Muscle of arm (tissue), 14 donors: ENCODE measurements at places on chromosomes 2 and 18.
A peak's percentile ranks its signal among the peaks of the same experiment; 100 is the strongest.

DNA sequence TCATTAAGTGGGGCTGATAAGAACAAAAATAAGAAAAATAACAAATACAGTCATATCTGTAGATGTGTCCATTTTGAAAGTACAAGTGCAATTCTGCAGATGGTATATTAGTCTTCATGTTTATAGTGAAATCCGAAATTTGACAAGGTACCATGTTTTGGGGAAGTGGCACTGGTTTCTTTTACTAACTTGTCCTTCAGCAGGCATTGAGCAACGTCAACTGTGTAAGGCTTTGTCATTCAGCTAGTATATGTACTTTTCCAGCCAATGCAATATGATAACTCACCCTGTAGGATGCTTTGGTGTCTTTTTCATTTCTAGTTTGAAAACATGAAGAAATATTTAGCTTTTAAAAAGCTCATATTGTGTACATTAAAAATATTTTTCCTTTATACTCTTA is 139.9 kb downstream of the MCFD2 start:
- DNase-seq: no peak

DNA sequence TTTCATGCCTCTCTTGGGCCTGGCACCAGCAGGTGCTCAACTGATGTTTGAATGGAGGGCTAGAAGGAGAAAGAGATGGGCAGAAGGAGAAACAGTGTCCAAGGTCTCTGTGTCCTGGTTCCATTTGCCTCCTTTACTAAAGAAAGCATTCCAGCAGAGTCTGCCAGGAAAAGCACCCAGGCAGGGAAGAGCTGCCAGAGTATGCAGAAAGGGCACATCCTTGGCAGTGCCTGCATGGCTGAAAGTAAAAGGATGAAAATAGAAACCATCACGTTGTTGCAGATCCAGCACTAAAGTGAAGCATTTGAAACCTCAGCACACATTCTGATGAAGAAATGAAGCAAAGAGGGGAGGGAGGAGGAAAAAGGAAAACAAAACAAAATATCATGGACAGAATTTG is 142.2 kb downstream of the ESCO1 start:
- DNase-seq: no peak

GRCh38 chr2:182921234-182921633 is 54.8 kb upstream of the FRZB start:
- no peak for DNase-seq

GRCh38 chr2:172813314-172813888 is 77.8 kb downstream of the RAPGEF4 start:
- no peak for DNase-seq

GRCh38 chr18:48059455-48060010 is 129.1 kb upstream of the SMAD2 start:
- no peak for DNase-seq

GRCh38 chr18:77557046-77557587 is 307.5 kb downstream of the GALR1 start:
- peak; percentile 62 for DNase-seq

DNA sequence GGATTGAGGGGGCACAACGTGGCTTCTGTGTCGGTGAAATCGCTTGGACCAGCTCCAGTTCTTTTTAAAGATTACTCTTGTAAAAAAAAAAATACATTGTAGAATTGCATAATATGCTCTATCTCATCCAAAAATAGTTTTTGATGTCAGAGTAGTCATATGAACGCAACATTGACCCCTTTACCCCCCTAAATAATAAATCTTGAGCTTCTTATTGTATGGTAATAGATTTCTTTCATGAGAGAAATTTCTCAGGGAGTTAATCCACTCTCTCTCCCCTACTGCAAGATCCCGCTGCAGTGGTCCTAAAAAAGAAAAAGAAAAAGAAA is 50.2 kb upstream of the PAIP2B start:
- DNase-seq: no peak

GRCh38 chr2:118059919-118060478 is 28.3 kb upstream of the INSIG2 start:
- DNase-seq: no peak

DNA sequence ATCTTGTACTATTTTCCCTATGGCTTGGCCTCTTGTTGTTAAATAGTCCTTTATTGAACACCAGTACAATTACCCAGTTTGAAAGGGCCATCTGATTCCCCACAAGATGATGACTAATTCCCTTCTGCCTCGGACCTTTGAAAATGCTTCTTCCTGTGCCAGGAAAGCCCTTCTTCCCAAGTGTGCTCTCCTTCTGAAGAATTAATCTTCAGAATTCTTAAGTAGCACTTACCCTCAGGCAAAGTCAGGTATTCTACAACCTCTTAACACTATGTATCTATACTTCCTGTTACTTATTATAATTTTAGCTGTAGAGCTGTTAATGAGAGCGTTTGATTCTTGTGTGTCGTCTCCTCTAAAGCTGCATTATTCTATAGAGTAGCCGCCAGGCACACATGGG is 28.6 kb upstream of the MEX3C start:
- DNase-seq: no peak
